ENCODE measurements at places on chromosomes 6 and 20.

GRCh38 chr6:73180763-73181619 lies 44.3 kb downstream of the KHDC1L start:
- DNase-seq, result no peak

DNA sequence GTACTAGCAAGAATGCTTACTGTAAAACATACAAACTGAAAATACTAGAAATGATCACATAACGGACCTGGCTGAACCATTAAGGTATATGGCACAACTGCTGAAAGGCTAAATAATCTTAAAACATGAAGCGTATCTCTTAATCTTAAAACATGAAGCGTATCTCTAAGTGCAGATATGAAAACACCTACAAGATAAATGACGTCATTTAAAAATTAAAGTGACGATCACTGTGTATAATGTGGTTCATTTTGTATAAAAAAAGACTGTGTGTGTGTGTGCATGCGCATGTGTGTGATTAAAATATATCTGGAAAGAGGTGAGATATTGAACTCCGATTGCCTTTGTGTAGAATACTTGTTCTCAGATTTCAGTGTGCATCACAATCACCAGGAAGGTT lies 780.4 kb downstream of the KIF16B start:
- DNase-seq, result no peak

- DNase-seq, result no peak
These were observed 66.5 kb upstream of the SLC35F1 start for GRCh38 chr6:117840541-117840983.

- no peak for DNase-seq
These were observed 126.5 kb downstream of the EPM2A start for GRCh38 chr6:145608850-145609249.

GRCh38 chr6:160104821-160105517 lies 16.6 kb upstream of the SLC22A1 start:
- DNase-seq, result no peak

- DNase-seq, result no peak
These were observed 15.7 kb downstream of the PLAGL2 start for GRCh38 chr20:32191873-32192272.

GRCh38 chr6:157452096-157452495 lies 71.1 kb downstream of the ZDHHC14 start:
- no peak for DNase-seq

DNA sequence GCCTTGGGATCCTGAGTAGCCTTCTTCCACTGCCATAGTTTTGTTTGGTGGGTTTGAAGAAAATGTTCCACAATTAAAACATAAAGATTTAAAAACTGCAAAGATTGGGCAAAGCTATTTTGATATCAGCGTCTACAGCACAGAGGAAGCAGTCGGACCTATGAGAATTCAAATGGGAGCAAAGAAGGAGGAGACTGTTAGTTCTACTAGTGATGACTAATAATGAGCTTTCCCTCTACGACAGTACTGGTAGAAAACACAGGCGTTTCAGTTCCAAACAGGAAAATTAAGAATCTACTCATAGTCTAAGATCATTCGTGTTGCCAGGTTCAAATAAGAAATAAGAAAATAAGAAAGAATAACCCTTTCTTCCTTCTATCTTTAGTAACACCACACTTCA lies 121.2 kb downstream of the INSM1 start:
- no peak for DNase-seq

DNA sequence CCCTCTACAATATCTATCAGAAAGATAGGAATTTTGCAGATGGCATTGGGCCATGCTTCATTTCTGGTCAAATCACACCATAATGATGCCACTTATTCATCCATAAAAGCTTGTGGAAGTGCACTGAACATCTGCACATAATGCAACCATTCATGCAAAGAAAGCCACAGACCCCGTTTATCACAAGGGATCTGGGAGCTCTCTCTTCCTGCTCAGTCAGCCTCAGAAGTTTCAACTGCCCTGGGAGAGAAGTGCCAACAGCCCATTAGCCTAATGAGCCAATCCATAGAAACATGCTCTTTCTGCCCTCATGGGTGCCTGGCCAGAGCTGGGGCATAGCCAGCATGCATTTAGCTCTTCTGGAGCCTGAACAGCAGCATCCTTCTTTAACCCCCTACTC lies 85.8 kb downstream of the SLC35F1 start:
- DNase-seq, result no peak

GRCh38 chr6:116456927-116457326 lies 4.2 kb upstream of the CALHM6 start:
- no peak for DNase-seq

GRCh38 chr6:31142361-31142761 lies 3.5 kb upstream of the PSORS1C2 start:
- DNase-seq, result no peak

- DNase-seq, result no peak
These were observed 29.7 kb downstream of the CHMP4B start for GRCh38 chr20:33840759-33841435.

DNA sequence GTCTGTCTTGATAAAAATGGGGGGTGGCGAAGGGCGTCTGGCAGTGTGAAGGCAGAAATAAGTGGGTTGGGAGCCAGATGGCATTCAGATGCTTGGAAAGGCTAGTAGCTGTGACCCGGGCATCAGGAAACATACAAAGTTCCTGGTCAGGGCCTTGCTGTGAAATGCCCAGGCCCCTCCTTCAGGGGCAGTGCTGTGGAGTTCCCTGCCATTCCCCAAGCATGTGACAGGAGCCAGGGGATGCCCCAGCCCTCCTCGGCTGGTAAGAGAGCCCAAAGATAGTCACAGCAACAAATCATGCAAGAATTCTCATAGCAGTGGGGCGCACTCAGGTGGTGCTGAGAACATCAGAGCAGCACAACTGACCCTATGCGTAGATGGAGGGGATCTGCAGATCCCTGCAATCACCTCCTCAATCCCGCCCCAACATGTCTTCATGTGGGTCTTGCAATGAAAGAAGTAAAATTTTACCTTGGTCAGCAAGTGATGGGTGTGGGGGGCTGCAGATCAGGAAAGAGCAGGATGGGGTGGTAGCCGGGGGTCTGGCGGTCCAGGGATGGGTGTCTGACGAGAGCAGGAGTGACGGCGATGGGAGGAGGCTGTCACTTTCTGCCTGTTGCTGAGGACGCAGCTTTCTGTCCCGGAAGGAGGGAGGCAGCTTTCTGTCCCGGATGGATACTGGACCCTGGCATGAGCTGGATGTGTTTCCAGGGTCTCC lies 39.5 kb downstream of the SLC22A1 start:
- no peak for DNase-seq

DNA sequence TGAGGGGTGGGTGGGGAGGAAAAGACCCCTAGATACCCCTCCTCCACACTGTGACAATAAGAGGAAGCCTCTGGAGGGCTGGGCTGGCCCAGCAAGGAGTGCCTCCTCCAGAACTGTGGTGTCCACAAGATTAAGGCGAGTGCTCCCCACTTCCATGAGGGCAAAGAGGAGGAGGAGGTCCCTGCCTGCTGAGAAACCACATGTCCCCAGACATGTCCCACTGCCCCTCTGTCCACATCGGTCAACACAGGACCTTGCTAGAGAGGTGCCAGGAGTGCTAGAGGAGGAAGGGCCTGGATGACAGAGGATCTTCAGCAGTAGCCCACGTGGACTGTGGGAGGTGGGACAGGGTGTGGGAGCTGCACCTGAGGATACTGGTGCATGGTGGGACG lies 3.1 kb downstream of the RAET1G start:
- DNase-seq, result no peak

GRCh38 chr20:58557733-58558342 lies 42.6 kb upstream of the APCDD1L start:
- DNase-seq, result no peak

DNA sequence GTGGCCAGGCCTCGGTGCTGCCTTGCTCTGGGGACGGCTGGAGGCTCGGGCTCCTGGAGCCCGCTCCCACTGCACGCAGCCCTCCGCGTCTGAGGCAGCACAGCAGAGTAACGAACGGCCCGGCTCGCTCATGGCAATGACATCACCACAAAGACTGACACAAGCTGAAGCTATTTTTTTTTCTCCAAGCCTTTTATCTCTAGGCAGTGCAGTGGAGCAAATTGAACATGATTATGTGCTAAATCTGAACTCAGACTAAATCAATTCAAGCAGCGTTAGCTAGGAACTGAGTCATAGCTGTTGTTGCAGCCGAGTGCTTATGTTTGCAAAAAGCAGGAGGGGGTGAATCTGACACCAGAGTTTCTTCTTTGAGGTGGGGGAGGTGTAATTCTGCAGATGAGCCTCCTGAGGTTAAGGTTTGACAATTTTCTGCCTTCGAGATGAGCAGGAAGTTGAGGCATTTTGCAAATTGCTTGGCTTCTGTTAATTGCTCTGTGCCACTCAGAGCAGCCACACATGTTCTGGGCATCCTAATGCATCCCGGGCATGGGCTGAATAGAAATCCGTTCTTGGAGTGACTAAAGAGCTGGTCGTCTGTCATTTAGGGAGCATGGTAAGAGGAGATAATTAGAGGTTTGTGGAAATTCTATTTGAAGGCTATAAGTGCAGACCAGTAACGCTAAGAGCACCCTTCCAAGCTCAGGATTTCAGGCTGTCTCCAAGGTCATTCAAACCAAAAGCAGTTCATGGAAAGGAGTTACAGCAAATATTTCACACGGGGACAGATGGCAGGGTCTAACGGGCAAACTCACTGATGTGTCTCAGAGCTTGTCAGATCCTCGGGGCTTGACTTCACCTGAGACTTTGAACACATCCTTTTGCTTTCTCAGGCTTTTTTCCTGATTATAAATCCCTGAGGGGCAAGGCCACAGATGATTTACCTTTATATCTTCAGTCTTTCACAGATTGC lies 155.1 kb upstream of the ENPP5 start:
- no peak for DNase-seq

DNA sequence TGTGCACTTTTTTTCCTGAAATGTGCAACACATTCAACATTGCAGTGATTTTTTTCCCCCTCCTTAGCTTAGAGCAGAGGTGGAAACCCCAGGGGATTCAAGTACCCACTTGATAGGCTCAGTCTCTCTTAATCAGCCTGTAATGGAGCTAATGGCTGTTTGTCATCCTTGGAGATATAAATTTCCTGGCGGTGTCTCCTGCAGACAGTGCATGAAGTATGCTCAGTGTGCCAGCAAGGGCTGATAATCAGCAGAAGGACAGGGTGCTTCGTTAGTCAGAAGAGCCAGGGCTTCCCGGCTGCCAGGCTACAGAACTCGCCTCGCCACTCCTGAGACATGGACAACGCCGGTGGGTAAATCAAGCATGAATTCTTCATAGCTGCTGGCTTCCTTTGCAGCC lies 69.8 kb upstream of the PHACTR2 start:
- no peak for DNase-seq

DNA sequence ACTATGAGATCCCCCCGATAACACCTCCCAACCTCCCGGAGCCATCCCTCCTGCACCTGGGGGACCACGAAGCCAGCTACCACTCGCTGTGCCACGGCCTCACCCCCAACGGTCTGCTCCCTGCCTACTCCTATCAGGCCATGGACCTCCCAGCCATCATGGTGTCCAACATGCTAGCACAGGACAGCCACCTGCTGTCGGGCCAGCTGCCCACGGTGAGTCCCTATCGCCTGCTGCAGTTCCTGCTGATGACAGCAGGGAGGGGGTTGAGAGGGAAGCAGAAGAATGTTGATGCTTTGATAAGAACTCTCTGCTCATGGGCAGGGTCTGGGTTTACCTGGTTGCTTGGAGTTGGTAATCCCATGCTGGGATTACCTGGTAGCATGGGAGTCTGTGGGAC lies 91.9 kb downstream of the TOX2 start:
- DNase-seq, result no peak

DNA sequence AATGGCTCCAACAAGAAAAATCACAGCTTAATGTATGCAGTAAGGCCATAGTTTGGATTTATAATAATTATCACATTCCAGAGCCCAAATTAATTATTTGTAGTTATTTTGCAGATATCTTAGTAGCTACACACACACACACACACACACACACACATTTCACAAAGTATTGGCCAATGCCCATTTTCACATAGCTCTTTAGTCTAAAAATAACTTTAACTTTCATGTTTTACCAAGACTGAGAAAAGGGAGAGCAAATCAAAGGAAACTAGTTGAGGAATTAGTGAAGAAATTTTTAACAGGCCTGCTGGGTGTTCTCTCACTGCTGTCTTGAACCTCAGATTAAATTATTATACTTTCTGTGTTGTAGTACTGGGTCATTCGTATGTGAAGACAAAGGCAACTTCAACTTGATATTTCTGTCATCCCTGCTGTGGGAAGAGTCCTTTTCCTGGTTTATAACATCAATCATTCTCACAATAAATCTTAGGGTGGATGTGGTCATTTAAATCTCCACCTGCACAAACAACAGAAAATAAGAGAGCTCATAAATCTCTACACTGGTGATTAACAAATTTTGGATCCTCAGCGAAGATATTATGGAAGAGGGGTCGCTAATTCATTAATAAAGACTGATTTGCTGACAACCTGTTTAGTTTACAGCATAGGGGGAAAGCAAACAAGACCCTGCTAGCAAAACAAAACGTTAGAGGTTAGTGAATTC lies 1.6 kb upstream of the TCF21 start:
- no peak for DNase-seq

DNA sequence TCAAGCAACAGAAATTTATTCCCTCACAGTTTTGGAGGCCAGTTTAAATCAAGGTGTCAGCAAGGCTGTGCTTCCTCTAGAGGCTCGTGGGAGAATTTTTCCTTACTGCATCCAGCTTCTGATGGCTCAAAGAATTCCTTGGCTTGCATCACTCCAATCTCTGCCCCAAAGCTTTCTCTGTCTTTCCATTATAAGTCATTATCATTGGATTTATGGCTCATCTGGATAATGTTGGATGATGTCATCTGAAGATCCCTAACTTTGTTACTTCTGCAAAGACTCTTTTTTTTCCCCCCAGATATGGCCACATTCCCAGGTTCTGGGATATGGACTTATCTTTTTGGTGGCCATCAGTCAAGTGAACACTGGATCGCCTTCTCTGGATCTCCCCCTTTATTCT lies 146.3 kb upstream of the B3GAT2 start:
- DNase-seq, result no peak

DNA sequence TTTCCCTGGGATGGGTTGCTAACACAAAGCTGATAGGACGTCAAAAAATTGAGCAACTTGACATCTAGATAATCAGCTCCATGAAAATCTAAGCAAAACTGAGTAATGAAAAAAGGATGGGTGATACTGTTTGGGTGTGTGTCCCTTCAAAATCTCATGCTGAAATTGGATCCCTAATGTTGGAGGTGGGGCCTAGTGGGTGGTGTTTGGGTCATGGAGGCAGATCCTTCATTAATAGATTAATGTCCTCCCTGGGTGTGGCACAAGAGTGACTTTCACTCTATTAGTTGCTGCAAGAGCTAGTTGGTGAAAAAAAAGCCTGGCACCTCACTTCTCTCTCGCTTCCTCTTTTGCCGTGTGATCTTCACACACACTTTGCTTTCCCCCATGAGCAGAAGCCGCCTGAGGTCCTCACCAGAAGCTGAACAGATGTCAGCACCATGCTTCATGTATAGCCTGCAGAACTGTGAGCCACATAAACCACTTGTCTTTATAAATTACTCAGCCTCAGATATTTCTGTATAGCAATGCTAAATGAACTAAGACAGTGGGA lies 160.9 kb downstream of the FRK start:
- no peak for DNase-seq

GRCh38 chr6:35757456-35758123 lies 18.8 kb upstream of the CLPSL2 start:
- no peak for DNase-seq

- DNase-seq, result no peak
These were observed 654.5 kb upstream of the PTCHD4 start for GRCh38 chr6:48765352-48765961.

- DNase-seq, result no peak
These were observed 101.7 kb upstream of the FOXA2 start for GRCh38 chr20:22686097-22686496.

- no peak for DNase-seq
These were observed 57.2 kb downstream of the KLHL31 start for GRCh38 chr6:53608396-53608795.
